Activated CD4-positive, alpha-beta T cell treated with anti-CD3 and anti-CD28 coated beads, Interleukin-2, amount 10 ng/mL, durations not matched to agents 24 days and 14 days (primary cell): ENCODE measurements at places on chromosomes 7 and 10. TPM values are rescaled to one million over a fixed set of nuclear protein-coding genes. Genes with fewer than 3 reads are reported as not detected.

Gene MUC12
- 0.76 and 1.5 TPM in 2 replicates for total RNA-seq

Gene INA
- 0.92 and 1.4 TPM in 2 replicates for total RNA-seq

Gene GPRIN2
- total RNA-seq: not detected in 2 replicates

Gene FUOM
- total RNA-seq: 43.6 and 46.6 TPM in 2 replicates

Gene CCDC7
- total RNA-seq: 8.5 and 13.6 TPM in 2 replicates

Gene MYH16
- not detected in 2 replicates for total RNA-seq

Gene FAM221A
- total RNA-seq: 6.6 TPM in 2 replicates

Gene TMEM213
- total RNA-seq: 0.09 TPM in 1 of 2 replicates, not detected in the other

Gene LIPJ
- not detected in 2 replicates for total RNA-seq

Gene GRID1
- not detected in 2 replicates for total RNA-seq

Gene COL26A1
- not detected in 2 replicates for total RNA-seq

Gene OR6B1
- total RNA-seq: not detected in 2 replicates

Gene DPP6
- not detected in 2 replicates for total RNA-seq

GRCh38 chr10:43686414-43686813 lies 37.7 kb upstream of the ZNF32 start:
- no peak for DNase-seq
- peaks cover 35% of the 10 kb centered on the region for H3K27me3 ChIP-seq
- H3K4me1 ChIP-seq: peaks cover 9% of the 10 kb centered on the region
- H3K27ac ChIP-seq: no peak overlapping the region
- no peaks in the 10 kb centered on the region for H3K36me3 ChIP-seq

DNA sequence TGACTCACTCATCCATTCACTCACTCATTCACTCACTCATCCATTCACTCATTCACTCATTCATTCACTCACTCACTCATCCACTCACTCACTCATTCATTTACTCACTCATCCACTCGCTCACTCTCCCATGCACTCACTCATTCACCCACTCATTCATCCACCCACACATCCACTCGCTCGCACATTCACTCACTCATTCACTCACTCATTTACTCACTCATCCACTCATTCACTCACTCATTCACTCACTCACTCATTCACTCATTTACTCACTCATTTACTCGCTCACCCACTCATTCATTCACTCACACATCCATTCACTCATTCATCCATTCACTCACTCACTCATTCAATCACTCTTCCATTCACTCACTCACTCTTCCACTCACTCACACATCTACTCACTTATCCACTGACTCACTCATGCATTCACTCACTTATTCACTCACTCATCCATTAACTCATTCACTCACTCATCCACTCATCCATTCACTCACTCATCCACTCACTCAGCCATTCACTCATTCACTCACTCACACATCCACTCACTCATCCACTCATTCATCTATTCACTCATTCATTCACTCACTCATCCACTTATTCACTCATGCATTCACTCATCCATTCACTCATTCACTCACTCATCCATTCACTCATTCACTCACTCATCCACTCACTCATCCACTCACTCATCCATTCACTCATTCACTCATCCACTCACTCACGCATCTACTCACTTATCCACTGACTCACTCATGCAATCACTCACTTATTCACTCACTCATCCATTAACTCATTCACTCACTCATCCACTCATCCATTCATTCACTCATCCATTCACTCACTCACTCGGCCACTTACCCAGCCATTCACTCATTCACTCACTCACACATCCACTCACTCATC lies 74.0 kb downstream of the CARD11 start:
- DNase-seq: no peak
- peaks cover 22% of the 10 kb centered on the region for H3K4me1 ChIP-seq
- H3K36me3 ChIP-seq: peaks cover 50% of the 10 kb centered on the region
- H3K27ac ChIP-seq: no peak overlapping the region
- no peak overlapping the region for H3K4me3 ChIP-seq
- H3K27me3 ChIP-seq: no peaks in the 10 kb centered on the region

- no peak for DNase-seq
- H3K4me3 ChIP-seq: peak overlapping the region; percentile 98
- peaks cover 19% of the 10 kb centered on the region for H3K4me1 ChIP-seq
- H3K36me3 ChIP-seq: peaks cover 41% of the 10 kb centered on the region
These were observed 857 bp downstream of the INTS15 start for GRCh38 chr7:6590645-6591110.

DNA sequence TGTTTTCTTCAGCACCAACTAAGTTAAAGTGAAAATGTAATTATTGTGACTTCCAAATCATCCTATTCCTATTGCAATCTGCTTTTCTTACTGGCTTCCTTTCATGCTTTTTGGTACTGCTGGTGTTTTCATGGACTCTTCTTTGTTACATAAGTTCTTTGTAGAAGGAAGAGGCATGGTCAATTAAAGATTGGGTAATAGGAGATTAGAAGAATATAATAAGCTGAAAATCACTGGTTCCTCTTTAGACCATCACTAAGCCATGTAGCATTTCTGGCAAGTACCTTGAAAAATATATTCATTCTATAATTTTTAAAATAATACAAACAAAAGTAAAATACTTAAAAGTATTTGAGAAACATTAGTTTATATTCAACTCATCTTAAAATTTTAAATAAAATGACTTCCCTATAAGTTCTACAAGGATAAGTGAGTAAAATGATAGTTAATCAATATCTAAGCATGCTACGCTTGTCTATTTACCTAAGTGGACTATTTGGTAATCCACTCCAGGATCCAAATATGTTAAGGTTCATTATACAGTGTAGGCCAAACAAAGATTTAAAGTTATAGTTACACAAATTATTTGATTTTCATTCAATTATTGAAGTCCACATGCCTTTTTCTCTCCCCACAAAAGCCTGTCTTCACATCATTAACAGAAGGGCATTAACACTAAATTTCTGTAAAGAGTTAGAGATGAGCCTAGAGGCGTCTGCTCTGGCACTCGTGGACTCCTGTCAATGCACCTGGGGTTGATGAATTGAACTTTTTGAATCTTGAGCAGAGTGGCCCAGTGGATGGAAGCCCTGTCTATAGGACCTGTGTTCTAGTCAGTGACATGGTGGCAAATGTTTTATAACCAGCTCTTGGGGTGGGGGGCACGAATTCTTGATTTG lies 408.1 kb downstream of the INHBA start:
- no peaks in the 10 kb centered on the region for H3K4me1 ChIP-seq
- H3K4me3 ChIP-seq: no peak overlapping the region
- DNase-seq: no peak
- H3K27ac ChIP-seq: no peak overlapping the region

GRCh38 chr7:17976952-17977351 lies 36.7 kb upstream of the SNX13 start:
- H3K4me1 ChIP-seq: no peaks in the 10 kb centered on the region
- H3K27ac ChIP-seq: no peak overlapping the region
- DNase-seq: no peak
- H3K27me3 ChIP-seq: no peaks in the 10 kb centered on the region

GRCh38 chr7:68245688-68246087 lies 1249.1 kb downstream of the TYW1 start:
- H3K27me3 ChIP-seq: no peaks in the 10 kb centered on the region
- no peaks in the 10 kb centered on the region for H3K4me1 ChIP-seq
- no peak for DNase-seq
- H3K4me3 ChIP-seq: no peak overlapping the region

DNA sequence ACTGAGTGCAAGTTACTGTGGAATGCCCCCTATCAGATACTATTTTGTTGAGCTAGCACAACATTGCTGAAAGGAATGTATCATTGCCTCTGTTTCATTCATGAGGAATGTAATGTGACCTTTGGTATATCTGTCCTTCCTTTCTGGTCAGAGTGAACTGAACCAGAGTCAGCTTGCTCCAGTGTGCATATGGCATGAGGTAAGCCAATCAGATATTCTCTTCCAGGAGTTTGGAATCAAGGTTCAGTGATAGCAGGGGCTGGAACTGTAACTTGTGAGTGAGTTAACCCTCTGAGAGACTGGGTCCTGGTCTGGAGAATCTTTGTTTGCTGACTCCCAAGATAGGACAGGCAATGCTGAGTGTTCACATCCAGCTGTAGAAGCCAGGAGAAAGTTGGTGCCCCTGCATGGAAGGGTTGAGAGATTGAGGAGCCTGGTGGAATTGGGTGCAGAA lies 45.3 kb upstream of the OSBPL3 start:
- peaks cover 28% of the 10 kb centered on the region for H3K4me1 ChIP-seq
- H3K27me3 ChIP-seq: peaks cover 17% of the 10 kb centered on the region
- peak; percentile 50 for DNase-seq
- no peaks in the 10 kb centered on the region for H3K36me3 ChIP-seq
- H3K4me3 ChIP-seq: no peak overlapping the region

- H3K27me3 ChIP-seq: peaks cover 18% of the 10 kb centered on the region
- H3K36me3 ChIP-seq: no peaks in the 10 kb centered on the region
- no peak overlapping the region for H3K27ac ChIP-seq
- DNase-seq: no peak
These were observed 32.3 kb downstream of the RHOBTB1 start for GRCh38 chr10:60911715-60912114.

- peaks cover 2% of the 10 kb centered on the region for H3K36me3 ChIP-seq
- no peaks in the 10 kb centered on the region for H3K27me3 ChIP-seq
- no peak overlapping the region for H3K27ac ChIP-seq
- no peak overlapping the region for H3K4me3 ChIP-seq
These were observed 145.8 kb upstream of the LRRN3 start for GRCh38 chr7:110944966-110945644.

GRCh38 chr10:13371897-13372470 lies 23.9 kb upstream of the SEPHS1 start:
- H3K27me3 ChIP-seq: no peaks in the 10 kb centered on the region
- H3K27ac ChIP-seq: no peak overlapping the region
- H3K36me3 ChIP-seq: no peaks in the 10 kb centered on the region

- peaks cover 11% of the 10 kb centered on the region for H3K27me3 ChIP-seq
- no peak overlapping the region for H3K4me3 ChIP-seq
- no peak for DNase-seq
- H3K36me3 ChIP-seq: no peaks in the 10 kb centered on the region
These were observed 24.5 kb upstream of the EEPD1 start for GRCh38 chr7:36128448-36129047.

GRCh38 chr10:73979809-73980433 lies 18.0 kb upstream of the VCL start:
- no peak for DNase-seq
- no peak overlapping the region for H3K4me3 ChIP-seq
- H3K27ac ChIP-seq: no peak overlapping the region
- peaks cover 32% of the 10 kb centered on the region for H3K27me3 ChIP-seq

GRCh38 chr7:2251381-2251780 lies 9.4 kb downstream of the NUDT1 start:
- no peaks in the 10 kb centered on the region for H3K27me3 ChIP-seq
- H3K36me3 ChIP-seq: peaks cover 18% of the 10 kb centered on the region
- peaks cover 20% of the 10 kb centered on the region for H3K4me1 ChIP-seq
- H3K4me3 ChIP-seq: no peak overlapping the region
- H3K27ac ChIP-seq: no peak overlapping the region

DNA sequence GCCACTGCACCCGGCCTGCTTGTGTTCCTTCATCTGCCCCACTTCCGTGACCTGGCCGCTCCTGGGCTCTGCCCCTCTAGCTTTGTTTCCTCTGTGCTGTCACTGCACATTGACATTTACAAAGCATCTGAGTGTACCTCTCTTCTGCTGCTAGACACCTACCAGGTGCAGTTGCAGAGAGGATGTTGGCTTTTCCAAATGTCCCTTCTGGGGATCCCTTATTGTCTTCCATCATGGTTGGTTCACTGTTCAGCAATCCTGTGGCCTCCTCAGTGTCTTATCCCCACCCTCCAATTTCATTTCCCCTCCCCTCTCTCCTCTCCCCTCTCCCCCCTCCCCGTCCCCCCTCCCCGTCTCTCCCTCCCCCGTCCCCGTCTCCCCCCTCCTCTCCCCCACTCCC lies 13.8 kb downstream of the VWA2 start:
- H3K36me3 ChIP-seq: no peaks in the 10 kb centered on the region
- no peak for DNase-seq
- H3K4me1 ChIP-seq: no peaks in the 10 kb centered on the region
- H3K4me3 ChIP-seq: no peak overlapping the region

- no peak for DNase-seq
- H3K36me3 ChIP-seq: no peaks in the 10 kb centered on the region
- no peak overlapping the region for H3K27ac ChIP-seq
- H3K4me3 ChIP-seq: no peak overlapping the region
- no peaks in the 10 kb centered on the region for H3K4me1 ChIP-seq
These were observed 178.2 kb downstream of the CCDC3 start for GRCh38 chr10:12823328-12823727.

DNA sequence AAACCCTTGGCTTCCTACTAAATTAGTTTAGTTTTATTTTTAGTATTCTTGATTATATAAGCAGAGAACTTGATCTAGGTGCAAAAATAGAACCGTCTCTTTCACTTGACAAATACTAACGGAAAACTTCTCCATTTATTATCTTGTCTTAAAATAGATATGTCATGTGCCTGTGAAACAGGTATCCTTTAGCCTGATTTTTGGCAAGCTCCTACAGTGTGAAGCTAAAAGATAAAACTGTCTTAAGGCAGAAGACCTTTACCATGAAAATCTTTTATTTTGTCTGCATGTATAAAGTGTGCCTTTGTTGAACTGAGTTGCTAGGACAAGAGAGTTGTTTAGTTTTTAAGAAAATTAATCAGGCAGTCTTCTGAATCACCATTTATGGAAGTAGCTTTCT lies 90.6 kb downstream of the CYP51A1 start:
- DNase-seq: no peak
- no peaks in the 10 kb centered on the region for H3K4me1 ChIP-seq
- no peak overlapping the region for H3K4me3 ChIP-seq
- no peak overlapping the region for H3K27ac ChIP-seq
- H3K36me3 ChIP-seq: peaks cover 25% of the 10 kb centered on the region
- no peaks in the 10 kb centered on the region for H3K27me3 ChIP-seq

- H3K27ac ChIP-seq: no peak overlapping the region
- H3K36me3 ChIP-seq: peaks cover 21% of the 10 kb centered on the region
- DNase-seq: peak; percentile 78
- H3K4me1 ChIP-seq: no peaks in the 10 kb centered on the region
- H3K27me3 ChIP-seq: no peaks in the 10 kb centered on the region
- no peak overlapping the region for H3K4me3 ChIP-seq
These were observed 14.4 kb downstream of the ALKBH4 start for GRCh38 chr7:102450242-102450641.

GRCh38 chr7:3882782-3883181 lies 581.7 kb downstream of the SDK1 start:
- no peaks in the 10 kb centered on the region for H3K27me3 ChIP-seq
- no peak overlapping the region for H3K27ac ChIP-seq
- no peaks in the 10 kb centered on the region for H3K4me1 ChIP-seq
- H3K36me3 ChIP-seq: no peaks in the 10 kb centered on the region

GRCh38 chr10:15189133-15189885 lies 20.8 kb upstream of the NMT2 start:
- DNase-seq: no peak
- H3K27me3 ChIP-seq: no peaks in the 10 kb centered on the region
- peaks cover 39% of the 10 kb centered on the region for H3K4me1 ChIP-seq
